ENCODE measurements at places on chromosomes 2 and 18.

DNA sequence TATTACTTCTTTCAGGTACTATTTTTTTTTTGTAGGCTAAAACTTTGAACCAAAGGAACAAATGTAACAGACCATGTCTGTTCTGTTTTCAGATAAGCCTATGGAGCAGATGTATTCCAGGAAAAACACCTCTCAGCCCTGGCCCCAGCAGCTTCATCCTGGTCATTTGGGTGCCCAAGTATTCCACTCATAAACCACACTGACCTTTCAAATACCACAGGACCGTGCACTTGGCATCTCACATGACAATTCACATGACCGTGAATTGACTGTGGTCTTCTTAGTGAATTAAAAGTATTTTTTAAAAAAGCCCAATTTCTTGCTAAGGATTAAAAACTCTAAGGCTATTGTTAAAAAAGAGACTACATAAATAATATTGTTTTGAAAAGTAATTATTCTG, 50.2 kb downstream of the SMIM21 start:
- DNase-seq, result no peak

- DNase-seq, result no peak
Observed at GRCh38 chr2:29469516-29469915, 354.3 kb downstream of the CLIP4 start.

DNA sequence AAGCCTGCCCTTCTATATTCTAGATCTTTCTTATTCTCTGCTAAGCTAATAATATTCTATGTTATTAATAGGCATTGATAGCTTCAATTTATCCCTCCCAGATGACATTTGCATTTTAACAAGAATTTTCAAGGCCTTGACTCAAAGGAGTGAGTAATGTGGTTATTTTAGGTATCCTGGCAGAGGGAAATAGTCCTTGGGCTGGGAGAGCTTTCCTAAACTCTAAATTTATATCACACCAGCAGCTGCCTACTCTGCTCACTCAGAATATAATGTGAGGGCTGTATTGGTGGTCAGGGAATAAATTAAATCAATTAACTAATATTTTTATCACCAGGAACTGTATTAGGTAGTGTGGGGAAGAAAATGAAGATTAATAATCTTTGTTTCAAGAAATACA, 74.8 kb upstream of the ADAM23 start:
- DNase-seq, result no peak

- no peak for DNase-seq
Observed at GRCh38 chr18:79625924-79626561, 53.6 kb upstream of the CTDP1 start.

- DNase-seq, result no peak
Observed at GRCh38 chr2:241665731-241666440, 20.7 kb downstream of the DTYMK start.

DNA sequence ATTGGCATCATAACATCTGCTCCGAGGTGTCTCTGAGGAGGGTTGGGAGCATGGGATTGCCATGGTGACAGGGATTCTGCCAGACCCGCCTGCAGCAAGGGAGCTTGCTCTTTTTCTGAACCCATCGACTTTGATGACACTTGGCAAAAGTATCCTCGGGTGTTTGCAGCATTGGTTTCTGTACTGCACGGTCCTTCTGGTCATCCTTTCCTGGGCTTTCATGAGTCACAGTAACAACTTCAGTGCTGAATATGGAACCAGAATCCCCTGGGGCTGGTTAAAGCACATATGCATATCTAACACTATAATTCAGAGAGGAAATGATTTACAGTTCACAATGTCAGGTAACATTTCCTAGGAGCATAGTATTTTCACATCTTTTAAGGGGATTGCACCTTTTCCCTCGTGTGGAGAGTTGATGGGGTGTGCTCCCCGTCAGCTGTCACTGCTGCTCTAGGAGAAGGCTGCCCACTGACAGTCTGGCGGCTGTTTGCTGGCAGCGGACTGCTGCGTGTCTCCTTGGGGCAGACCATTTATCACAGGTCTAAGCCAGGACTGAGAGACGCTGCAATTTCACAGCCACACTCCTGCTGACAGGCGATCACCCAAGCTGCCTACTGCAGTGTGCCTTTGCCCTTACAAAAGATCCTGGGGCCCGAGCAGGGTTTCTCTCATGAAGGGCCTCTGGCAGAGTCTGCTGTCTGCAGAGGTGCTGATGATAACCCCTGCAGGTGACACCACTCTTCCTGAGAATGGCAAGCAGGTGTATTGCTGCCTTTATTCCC, 425.3 kb downstream of the THSD7B start:
- DNase-seq, result no peak

GRCh38 chr2:180657054-180657453, 323.4 kb upstream of the UBE2E3 start:
- no peak for DNase-seq

GRCh38 chr2:88265352-88266303, 95.5 kb downstream of the THNSL2 start:
- DNase-seq, result no peak

DNA sequence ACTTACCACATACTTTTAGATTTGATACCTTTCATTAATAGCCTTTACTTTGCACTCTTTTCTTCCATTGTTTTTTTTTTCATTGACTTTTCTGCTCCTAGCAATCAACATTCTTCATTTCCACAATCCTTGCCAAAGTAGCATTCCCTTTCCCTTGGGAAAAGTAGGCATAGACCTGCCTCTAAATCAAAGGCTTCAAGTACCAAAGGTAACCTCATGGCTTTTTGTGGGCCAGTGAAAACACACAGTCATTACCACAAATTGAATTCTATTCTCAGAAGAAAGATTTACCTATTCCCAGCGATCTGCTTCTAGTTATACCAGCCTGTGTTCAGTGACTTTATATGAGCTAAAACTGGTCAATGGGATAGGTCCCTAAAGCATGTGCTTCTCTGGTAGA, 109.2 kb downstream of the SOCS6 start:
- DNase-seq, result no peak

DNA sequence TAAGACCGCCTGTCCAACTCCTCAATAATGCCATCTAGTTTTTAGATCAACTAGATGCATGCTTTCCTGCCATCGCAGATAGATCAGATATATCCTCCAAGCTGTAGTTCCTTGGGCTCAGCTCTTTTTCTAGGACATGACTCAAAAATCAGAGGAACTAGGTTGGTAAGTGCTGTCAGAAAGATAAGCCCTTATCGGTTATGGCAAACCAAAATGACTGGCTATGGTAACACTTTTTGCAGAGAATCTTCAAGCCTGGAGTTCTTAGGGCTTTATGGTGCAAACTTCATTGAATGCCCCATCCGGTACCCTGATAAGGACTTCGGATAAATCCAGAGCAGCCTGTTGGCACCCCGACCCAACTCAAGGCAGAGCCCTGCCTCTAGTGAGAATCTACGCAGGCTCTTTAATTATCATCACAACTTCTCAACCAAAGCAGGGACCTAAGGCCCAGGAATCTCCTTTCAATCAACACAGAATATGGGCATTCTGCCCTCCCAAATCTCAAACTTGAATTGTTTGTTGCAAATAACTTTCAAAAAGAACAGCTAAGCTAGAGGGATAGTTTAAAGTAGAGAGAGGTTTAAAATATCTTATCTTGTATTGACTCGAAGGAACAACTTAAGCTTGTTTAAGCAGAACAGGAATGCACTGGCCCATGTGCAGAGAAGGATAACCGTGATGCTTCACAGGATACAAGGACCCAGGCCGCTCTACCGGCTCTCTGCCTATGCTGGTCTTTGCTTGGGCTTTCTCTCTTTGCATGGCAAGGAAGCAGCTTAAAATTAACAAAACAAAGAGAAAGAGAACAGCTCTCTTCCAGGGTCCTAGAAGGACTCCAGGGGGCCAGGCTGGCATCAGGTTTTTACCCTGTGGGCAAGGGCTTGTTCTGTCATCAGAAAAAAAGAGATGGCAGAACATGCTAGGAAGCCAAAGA, 3.4 kb upstream of the CYP1B1 start:
- no peak for DNase-seq

GRCh38 chr2:21356086-21356856, 232.5 kb downstream of the TDRD15 start:
- DNase-seq, result no peak

DNA sequence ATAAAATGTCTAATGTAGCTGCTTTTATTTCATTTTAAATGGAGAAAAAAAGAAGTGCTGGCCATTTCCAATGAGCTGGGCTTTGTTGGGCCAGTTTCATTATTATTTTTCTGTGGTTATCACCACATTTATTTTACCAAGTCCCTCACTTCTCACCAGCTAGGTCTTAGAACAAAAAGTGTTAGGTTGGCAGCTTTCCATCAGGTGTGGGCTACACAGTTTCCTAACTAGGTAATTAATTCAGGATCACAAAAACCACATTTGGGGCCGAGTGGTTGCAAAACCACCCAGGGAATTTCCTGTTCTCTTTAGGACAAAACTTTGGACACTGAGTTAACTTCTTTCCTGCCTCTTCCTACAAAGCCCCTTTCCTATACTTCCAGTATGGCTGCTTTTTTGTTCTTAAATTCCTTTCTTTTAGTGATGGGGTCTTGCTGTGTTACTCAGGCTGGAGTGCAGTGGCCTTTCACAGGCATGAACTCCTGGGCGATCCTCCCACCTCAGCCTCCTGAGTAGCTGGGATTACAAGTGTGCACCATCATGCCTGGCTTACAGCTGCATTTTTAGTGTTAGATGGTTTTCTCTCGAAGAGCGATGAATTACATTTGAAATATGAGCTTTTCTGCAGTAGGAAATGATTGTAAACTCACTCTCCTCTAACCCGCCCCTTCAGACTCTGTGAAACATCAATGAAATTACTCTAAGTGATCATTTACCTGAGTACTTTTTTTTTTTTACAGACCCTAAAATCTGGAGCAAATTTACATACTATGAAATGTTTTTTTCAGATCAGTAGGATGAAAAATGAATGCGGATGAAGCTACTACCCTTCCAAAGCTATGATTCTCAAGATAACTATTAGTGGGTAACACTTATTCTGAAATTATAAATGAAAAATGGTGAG, 2.6 kb upstream of the ZFP36L2 start:
- no peak for DNase-seq

DNA sequence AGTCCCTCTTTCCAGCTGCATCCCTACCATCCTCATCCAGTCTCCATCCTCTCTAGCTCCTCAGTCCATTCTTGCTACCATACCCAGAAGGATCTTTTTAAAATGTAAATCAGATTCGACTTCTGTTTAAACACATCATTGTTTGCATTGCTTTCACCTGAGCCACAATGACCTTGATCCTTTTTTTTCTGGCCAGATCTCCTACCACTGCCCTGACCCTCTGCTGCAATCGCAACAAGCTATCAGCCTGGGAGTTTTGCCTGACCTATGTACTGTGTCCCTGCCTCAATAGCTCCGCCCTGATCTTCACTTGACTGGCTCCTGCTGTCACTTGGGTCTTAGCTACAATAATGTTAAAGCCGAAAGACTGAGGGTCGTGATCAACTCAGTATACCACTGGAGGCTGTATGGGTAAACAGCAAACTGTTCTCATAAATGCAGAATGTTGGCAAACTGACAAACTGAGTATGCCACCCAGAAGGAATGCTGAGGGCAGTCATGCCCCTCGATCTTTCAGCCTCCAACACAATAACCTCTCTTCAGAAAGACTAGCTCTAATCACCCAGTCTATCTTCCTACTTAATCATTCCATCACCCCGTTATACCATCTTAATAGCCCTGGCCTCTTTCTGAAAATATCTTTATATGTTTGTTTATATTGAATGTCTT, 2.6 kb upstream of the RBM43 start:
- no peak for DNase-seq

DNA sequence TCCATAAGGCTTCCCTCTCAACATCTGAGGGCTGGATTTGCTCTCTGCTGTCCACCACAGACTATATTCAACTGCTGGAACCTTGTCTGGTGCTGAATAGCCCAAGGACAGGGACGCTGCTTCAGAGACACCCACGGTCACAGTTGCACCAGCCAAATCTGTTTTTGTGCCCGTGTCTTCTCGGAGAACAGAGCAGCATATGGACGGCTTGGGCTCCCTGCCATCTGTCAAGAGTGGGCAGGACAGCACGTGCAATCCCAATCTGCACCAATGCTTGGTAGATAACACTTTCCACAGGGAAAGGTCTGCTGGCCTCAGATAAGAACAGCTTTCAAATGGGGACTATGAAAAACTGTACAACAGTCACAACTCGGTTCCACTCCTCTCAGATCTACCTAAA, 466.1 kb downstream of the TGIF1 start:
- no peak for DNase-seq

GRCh38 chr2:188668017-188668680, 306.0 kb upstream of the COL3A1 start:
- DNase-seq, result no peak
